Activated CD4-positive, alpha-beta T cell treated with anti-CD3 and anti-CD28 coated beads, Interleukin-2, amount 50 U/mL, for 24 hours (primary cell): ENCODE measurements at places on chromosomes 3 and 15.

DNA sequence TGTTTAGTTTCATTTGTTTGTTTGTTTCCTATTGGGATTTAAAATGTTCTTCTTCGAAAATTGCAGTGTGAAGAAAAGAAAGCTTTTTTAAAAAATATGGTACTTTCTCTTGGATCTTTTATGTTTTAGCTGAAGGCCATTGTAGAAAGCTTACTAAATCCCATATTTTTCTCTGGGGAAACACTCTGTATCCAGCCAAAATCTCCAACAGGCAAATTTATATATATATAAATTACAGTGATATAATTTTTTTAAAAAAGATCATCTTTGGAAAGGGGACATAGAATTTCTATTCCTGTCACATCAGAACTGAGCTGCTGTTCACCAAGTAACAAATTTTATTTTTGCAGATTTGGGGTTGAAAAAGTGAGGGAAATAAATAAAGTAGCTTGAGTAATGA lies 19.6 kb upstream of the EPHA3 start:
- no peak for DNase-seq

DNA sequence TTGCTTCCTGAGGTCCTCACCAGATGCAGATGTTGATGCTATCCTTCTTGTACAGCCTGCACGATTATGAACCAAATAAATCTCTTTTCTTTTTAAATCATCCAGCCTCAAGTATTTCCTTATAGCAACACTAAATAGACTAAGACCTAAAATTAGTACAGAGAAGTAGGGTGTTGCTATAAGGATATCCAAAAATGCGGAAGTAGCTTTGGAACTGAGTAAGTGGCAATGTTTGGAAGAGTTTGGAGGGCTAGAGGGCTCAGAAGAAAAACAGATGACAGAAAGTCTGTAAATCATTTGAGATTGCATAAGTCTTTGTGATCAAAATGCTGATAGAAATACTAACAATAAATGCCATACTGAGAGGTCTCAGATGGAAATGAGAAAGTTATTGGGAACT lies 894.9 kb downstream of the DIPK2A start:
- no peak for DNase-seq

GRCh38 chr3:150925751-150926201 lies 20.5 kb upstream of the MINDY4B start:
- peak; percentile 25 for DNase-seq

DNA sequence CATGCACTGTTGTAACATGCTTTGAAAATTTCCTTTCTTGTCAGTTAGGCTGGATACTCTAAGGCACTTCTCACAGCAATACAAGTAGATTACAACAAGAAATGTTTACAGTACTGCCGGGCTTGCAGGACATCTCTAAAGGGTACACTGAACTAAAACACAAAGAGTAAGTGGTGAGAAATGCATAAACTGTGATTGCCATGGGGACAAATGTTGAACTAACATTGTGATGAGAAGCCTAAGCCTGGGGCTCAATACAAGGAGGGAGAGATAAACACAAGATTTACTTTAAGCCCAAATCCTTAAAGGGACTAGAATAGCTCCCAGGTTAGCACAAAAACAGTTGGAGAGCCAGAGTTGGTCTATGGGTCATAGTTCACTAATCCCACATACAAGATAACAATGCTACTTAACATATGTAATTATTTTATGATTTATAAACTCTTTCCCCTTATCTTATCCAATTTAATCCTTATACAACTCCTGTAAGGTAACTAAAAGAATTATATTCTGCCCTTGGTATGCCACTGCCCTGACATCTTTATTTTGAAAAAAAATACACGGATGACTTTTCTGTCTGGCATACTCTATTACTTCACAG lies 126.9 kb downstream of the THRB start:
- no peak for DNase-seq
